ENCODE measurements at places on chromosomes 5 and 9. TPM values are rescaled to one million over a fixed set of nuclear protein-coding genes. Genes with fewer than 3 reads are reported as not detected.

Gene SPATA31D4
- not detected for total RNA-seq

Gene MCIDAS
- not detected for total RNA-seq

Gene ACTBL2
- total RNA-seq, result 0.12 TPM

Gene GPR150
- not detected for total RNA-seq

Gene PPP3R2
- total RNA-seq, result not detected

Gene DEPDC1B
- 0.16 TPM for total RNA-seq

Gene CFAP157
- not detected for total RNA-seq

Gene PDLIM7
- 56.0 TPM for total RNA-seq

Gene FAM114A2
- 18.5 TPM for total RNA-seq

Gene BRINP1
- total RNA-seq, result 0.78 TPM

Gene PDE6A
- total RNA-seq, result not detected

Gene IFNA13
- not detected for total RNA-seq

Measured in right atrium auricular region (tissue), 2 donors.